CD4-positive, alpha-beta T cell treated with Interleukin-4 for 4 hours (primary cell): ENCODE measurements at places on chromosomes 6 and 20.

DNA sequence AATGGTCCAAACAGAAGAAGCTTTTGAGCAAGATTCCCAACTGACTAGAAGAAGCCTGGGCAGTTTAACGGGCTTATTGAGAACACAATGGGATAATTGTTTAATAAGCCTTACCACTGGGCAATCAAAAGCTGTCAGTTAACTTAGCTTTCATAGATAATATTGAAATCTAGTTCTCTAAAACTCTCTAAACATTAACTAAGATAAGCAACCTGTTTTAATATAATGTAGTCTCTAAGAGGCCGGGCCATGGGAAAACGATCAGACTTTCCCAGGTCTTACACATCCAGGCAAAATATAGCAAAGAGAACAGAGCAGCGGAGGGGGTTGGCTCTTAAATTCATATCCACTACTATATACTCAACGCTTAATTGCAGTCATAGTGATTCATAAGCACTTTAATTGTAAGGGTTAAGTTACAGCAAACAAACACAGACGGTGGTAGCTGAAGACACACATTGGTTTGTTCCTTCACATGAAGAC, 128.0 kb upstream of the FAM83B start:
- no peak for DNase-seq

- no peak for DNase-seq
Measured at GRCh38 chr6:52374247-52374646, 12.3 kb downstream of the PAQR8 start.

DNA sequence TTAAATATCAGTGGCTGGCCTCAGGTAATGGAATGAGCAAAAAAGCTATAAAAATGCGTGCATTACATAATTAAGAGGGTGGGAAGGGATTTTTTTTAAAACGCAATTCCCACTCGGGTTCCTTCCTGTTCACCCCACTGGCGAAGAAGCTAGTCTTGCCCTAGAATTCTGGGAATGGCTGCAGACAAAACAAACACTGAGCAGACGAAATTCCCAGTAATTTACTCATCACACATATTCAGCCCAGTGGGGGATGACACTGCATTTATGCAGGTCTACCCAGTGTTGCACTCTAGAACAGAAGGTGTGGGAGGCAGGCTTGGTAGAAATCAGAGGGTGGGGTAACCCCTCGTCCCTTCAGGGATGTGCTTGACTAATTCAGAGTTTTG, 2695.0 kb upstream of the DEFB115 start:
- no peak for DNase-seq

GRCh38 chr6:47141171-47141570, 99.0 kb upstream of the ADGRF1 start:
- DNase-seq = no peak

DNA sequence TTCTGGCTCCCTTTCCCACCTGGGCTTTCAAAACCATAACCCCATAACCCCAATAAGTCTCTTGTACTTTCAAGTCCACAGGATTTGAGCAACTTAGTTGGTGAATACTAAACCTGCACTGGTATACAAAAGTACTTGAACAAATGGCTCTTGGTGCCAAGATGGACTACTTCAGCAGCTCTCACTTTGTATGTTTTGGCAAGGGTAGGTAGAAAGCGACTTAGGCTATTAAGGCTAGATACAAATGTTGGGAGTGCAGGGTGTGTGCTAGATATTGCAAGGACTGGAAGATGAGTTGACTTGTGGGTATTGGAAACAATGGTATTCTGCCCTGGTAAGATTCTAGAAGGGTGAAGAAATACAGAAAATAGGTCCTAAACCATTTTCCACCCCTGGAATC, 182.6 kb upstream of the MOCS1 start:
- DNase-seq = no peak

DNA sequence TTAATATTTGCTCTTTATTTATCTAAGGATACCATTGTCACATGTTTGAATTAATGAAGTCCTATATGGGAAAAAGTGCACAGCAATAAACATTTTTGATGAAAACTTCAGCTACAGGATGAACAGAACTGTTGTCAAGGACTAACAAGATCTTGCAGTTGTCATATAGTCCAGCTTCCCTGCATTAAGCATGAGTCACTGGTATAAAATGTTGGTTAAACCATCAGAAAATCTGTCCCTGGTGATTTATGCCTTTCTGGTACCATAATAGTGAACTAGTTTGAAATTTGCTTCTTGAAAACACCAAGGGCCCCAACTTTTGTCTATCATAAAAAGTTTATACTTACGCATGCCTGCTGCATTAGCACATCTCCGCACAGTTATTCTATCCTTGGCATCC, 60.4 kb upstream of the RSPO3 start:
- no peak for DNase-seq

DNA sequence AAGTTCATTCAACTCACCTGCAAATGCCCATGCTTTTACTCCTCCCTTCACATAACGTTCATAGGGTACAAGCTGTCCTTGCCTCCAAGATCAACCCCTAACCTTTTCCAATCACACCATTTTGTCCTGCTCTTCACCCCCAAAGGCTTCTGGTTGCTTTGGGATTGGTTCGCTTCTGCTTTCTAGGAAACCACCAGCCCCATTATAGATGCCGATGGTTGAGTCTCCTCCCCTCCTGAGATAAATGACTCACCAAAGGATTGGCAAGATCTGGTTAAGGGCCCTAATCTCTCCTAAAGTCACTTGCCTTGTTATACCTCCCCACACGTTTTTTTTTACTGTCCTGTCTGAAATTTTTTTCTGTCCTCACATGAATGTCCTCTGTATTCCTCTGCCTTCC, 311.4 kb downstream of the HACE1 start:
- no peak for DNase-seq

DNA sequence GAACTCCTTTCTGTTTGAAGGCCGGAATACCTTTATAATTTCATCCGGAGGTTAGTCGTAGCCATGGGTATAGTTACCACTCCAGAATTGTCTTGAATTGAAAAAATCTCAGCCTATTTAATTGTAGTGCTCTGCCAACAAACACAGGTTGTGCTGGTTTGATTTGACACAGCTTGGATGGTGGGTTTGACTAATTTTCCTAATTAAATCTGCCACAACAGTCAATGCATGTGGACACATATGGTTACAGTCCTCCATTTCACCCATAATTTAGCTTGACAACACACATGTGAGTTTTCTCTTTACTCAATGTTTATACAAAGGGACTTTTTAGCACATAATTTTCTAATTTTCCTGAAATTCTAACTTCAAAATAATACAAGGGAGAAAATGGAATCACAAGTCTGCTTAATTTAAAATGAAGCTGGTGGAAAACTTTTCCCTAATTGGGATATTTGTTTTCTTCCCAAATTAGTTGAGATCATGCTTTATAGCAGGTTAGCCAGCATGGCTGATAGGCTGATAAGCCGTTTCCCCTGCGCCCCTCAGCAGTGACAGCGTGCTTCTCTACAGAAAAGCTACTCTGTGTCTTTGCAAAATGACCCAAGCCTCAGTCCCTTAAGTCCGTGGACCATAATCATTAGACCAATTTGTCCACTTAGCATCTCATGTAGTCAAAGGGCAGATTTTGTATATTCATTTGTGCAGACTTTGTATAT, 463.5 kb upstream of the FLRT3 start:
- no peak for DNase-seq

DNA sequence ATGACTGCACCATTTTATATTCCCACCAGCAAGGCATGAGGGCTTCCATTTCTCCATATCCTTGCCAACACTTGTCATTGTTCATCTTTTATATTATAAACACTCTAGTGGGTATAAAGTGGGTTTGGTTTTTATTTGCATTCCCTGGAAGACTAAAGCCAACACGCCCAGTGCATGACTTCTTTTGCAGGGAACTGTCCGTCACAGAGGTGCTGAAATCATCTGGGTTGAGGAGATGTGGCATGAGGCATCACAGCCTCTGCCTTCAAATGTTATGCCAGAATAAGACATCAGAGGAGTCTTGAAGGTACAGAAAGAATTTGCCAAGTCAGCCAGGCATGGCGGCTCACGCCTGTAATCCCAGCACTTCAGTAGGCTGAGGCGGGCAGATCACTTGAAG, 29.9 kb upstream of the FAM210B start:
- DNase-seq = no peak

GRCh38 chr20:40991181-40991889, 37.3 kb upstream of the TOP1 start:
- peak; percentile 50 for DNase-seq

DNA sequence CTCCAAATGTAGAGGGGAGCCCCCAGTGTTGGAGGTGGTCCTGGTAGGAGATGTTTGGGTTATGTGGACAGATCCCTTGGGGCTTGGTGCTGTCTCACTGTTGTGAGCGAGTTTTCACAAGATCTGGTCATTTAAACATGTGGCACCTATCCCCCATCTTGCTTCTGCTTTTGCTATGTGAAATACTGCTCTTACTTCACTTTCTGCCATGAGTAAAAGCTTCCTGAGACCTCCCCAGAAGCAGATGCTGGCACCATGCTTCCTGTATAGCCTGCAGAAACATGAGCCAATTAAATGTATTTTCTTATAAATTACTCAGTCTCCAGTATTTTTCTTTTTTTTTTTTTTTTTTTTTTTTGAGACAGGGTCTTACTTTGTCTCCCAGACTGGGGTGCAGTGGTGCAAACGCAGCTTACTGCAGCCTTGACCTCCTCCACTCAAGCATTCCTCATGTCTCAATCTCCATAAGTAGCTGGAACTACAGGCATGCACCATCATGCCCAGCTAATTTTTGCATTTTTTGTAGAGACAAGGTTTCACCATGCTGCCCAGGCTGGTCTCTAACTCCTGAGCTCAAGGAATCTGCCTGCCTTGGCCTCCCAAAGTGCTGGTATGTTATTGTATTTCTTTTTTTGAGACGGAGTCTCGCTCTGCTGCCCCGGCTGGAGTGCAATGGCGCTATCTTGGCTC, 177.1 kb downstream of the ALDH8A1 start:
- DNase-seq = no peak

DNA sequence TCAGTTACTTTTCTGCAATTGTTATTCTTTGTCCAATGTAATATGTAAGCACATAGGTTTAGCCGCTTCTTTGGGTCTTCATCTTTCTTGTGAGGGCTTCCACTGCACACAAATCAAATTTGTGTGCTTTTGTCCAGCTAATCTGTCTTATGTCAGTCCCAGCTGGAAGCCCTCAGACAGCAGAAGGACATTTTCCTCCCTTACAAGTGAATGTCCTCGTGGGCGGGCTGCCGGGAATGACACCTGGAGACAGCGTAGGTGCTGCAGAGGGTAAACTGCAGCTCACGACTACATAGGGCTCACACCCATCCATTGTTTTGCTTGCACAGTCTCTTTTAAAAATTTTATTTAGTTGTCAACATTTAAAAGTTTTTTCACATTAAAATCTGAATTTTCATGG, 24.6 kb upstream of the PPP1R14C start:
- DNase-seq = no peak

DNA sequence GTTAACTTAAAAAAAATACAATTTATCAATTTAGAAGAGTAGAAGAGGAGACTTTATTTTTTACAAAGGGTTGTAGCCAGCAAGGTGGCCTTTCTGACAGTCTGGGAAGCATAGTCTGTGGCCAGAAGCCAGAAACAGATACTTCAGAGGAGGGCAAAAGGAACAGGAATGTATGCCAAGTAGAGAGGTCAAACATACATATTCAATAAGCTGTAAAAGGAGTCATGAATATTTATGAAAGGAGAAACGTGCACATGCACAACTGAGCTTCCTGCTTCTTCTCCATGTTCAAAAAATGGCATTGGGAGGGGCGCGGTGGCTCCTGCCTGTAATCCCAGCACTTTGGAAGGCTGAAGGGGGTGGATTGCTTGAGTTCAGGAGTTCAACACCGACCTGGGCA, 43.9 kb upstream of the FAM184A start:
- DNase-seq = no peak

DNA sequence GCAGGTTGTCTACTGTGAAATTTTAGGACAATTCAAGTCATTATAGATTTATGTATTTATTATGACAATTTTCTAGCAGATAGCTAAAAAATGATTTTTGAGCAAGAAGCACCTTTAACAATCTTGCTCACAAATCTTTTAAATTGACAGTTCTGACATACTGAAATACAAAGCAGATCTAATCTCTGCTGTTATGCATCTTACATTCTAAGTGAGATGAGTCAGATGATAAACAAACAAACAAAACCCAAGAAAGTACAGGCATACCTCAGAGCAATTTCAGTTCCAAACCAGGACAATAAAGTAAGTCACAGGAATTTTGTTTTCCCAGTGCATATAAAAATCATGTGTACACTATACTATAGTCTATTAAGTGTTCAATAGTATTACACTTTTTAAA, 430.7 kb upstream of the PTCHD4 start:
- DNase-seq = no peak

DNA sequence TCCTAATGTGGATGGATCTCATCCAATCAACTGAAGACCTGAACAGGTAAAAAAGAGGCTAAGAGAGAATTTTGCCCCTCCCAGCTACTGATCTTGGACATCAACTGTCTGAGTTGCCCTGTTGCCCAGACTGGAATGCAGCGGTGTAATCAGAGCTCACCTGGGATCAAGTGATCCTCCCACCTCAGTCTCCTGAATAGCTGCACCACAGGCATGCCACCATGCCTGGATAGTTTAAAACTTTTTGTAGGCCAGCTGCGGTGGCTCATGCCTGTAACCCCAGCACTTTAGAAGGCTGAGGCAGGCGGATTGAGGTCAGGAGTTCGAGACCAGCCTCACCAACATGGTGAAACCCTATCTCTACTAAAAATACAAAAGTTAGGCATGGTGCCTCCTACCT, 34.9 kb upstream of the GCNT2 start:
- no peak for DNase-seq

DNA sequence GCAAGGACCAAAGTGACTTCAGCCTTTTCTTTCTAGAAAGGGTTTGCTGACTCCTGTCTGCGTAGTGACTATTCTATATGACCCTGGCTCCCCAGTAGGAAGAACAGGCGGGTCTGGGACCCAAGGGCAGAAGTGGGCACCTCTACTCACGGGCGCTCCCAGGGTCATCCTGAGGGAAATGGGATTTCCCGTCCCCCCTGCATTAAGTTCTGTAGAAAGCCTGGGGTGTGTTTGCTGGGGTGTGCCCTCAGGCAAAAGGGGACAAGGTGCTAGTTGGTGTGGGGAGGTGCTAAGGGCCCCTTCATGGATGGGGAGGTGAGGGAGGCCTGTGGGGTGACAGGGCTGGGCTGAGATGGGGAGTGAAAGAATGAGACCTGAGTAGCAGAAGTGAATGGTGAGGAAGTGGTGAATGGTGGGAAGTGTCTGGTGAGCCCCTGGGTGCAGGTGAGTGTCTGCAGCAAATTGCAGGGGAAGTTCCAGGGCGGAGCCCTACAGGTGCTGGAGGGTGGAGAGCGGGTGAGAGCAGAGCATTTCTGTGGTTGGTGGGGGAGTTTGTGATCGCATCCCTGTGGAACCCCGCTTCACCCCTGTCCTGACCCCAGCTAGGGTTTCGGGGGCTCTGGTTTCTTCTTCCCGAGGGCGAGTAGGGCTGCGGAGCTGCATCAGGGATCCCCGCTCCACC, 21.1 kb downstream of the RAET1L start:
- peak; percentile 76 for DNase-seq

DNA sequence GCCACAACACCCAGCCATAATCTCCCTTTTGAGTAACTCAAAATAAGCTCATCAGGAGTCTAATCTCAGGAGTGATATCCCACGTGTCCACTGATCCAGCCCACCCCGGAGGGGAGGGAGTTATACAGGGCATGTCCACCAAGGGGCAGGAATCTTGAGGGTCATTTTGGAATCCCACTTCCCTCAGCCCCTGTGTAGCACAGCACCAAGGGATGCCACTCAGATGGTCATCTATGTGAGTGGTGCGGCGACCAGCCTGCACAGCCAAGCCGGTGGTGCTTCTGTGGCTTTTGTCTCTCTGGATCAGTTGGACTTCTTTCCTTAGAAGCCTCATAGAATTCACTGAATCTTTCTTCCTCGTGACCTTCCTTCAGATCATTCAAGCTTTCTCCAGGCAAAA, 11.0 kb upstream of the BCAS4 start:
- no peak for DNase-seq

- no peak for DNase-seq
Measured at GRCh38 chr6:100518588-100518987, 53.9 kb upstream of the SIM1 start.
